Smooth muscle cell of the brain vasculature (primary cell): ENCODE measurements at places on chromosomes 1 and 21.

GRCh38 chr1:44609768-44610526 lies 64.3 kb downstream of the TMEM53 start:
- DNase-seq, result no peak

- DNase-seq, result no peak
These were observed 86.4 kb downstream of the NAV1 start for GRCh38 chr1:201625226-201625761.

GRCh38 chr21:28127175-28127785 lies 865.4 kb downstream of the LTN1 start:
- DNase-seq, result no peak

DNA sequence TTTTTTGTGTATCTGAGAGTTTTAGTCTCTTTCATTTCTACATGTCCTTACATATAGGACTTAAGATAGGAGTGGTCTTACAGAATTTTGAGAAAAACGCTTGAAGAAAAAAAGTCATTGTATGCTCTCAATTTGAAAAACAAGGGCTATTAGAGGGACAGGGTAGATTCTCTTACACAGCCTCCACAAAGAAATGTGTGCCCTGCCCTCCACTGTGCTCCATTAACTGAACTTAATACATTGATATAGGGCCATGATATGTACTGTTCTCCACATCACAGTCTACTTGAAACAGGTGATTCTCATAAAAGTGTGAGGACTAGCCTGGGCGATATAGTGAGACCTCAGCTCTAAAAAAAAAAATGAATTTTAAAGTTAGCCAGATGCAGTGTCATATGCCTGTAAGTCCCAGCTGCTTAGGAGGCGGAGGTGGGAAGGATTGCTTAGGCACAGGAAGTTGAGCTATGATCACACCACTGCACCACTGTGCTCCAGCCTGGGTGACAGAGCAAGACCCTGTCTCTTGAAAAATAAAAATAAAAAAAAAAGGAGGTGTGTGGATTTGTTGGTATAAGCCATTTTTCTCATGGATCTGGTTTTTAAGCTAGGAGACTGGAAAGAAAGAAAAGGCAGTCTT lies 77.0 kb downstream of the HMCN1 start:
- DNase-seq, result no peak

GRCh38 chr1:6972399-6972798 lies 187.1 kb downstream of the CAMTA1 start:
- no peak for DNase-seq

DNA sequence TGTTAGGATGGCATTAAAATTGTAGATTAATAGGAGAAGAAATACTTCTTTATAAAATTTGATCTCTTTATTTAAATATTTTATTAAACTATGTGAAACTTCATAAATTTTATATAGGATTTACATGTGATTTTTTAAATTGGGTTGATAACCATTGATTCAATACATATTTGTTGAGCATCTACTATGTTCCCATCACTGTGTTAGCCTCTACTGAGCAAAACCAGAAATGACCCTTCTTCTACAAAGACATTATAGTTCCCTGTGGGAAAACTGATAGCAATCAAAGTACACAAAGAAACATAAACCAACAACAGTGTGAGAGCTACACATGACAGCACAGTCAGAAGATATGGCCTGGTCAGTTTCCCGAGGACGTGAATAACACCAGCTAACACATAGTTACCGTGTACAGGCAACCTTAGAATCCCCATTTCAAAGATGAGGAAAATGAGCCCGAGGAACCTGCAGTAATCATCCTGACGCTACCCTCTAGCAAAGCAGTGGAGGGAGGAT lies 12.2 kb downstream of the TTC13 start:
- no peak for DNase-seq

GRCh38 chr1:206059355-206059915 lies 6.5 kb downstream of the RHEX start:
- no peak for DNase-seq

- DNase-seq, result no peak
These were observed 124.3 kb downstream of the PBX1 start for GRCh38 chr1:164683235-164683634.

DNA sequence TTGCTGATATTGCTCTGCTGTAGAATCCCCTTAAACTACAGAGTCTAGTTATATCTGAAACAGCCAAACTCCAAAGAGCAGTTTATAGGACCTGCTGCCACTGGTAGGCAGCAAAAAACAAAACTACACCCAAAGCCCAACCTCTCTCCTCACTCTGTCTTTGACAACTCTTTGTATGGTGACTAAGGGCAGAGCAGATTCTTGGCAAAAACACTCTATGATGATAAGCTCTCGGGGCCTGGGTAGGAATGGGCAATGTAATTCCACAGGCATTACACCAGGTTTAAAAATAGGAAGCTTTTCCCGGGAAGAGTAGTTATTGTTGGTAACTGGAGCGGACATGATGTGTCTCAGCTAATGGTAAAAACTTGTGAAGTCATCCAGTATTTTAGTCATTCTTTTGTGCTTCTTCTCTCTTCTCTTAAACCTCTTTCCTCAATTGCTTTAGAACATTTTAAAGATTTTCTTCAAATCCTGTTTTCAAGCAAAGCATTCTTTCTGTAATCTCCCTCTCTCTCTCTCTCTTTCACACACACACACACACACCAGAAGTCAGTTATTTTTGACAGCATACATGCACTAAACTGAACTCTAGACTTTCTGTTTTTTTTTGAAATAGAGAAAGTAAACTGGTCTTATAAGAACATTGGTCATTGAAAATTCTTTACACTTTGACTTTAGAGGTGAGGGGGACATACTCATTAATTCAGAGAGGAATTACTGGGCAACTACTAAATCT lies 193.5 kb downstream of the PAPPA2 start:
- no peak for DNase-seq

DNA sequence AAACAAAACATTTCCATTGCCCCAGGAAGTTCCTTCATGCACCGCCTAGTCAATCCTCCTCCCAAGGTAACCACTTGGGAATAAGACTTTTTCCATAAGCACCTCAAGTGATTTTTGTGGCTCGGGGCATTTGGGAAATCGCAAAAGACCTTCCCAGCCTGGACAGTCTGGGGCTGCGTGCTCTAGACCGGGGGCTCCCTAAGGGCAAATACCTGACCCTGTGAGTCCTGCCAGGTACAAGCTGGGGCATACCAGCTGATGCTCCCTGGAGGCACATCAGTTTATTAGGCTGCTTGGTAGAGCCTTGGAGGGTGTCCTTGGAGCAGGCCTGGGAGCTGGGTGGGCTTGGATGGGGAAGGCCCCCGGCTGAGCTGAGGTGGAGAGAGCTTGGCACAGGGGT lies 34.4 kb downstream of the ALPL start:
- DNase-seq, result no peak

DNA sequence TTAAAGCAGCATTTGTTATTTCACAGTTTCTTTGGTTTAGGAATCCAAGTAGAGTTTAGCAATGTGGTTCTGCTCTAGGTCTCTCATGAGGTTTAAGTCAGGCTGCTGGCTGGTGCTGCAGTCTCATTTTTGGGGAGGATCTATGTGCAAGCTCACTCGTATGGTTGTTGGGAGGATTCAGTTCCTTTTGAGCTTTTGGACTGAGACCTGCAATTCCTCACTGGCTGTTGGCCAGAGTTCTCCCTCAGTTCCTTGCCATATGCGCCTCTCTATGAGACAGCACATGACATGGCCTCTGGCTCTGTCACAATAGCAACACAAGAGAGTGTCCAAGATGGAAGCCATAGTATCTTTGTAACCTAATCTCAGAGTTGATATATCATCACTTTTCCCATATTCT lies 91.0 kb downstream of the OLFML2B start:
- DNase-seq, result no peak

DNA sequence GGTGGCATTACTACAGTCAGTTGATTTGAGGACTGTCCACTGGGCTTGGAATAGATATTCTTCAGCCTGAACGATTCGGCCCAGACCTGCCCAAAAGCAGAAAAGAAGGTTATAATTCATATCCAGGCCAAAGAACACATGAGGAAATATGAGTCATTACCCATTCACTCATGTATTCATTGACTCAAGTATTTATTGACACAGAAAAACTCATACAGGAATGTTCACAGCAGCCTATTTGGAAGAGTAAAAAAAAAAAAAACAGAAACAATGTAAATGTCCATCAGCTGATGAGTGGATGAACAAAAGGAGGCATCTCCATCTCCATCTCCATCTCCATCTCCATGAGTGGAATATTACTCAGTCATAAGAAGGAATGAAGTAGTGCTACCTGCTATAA lies 15.9 kb downstream of the ZMYND12 start:
- no peak for DNase-seq

DNA sequence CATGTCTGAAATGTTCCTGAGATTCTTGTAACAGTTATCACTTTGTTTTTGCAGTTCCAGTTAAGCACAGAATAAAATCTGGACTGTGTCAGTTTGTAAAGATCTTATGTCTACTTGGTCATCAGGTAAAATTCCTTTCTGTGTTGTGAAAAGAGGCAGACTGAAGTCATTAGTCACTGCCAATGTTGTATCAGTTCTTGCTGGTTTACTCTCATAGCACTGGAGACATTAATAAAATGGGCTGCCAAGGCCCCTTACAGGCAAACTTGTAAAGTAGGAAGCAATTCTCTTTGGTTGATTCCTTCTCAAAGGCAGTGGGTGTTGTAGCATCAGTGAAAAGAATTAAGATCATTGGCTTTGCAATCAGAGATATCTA lies 61.4 kb upstream of the ST6GALNAC3 start:
- DNase-seq, result no peak

- no peak for DNase-seq
These were observed 75.4 kb downstream of the CEP170 start for GRCh38 chr1:243179720-243180119.

- DNase-seq, result no peak
These were observed 4.8 kb upstream of the PCBP3 start for GRCh38 chr21:45638707-45639106.
